ENCODE measurements at places on chromosomes 2 and 18.

DNA sequence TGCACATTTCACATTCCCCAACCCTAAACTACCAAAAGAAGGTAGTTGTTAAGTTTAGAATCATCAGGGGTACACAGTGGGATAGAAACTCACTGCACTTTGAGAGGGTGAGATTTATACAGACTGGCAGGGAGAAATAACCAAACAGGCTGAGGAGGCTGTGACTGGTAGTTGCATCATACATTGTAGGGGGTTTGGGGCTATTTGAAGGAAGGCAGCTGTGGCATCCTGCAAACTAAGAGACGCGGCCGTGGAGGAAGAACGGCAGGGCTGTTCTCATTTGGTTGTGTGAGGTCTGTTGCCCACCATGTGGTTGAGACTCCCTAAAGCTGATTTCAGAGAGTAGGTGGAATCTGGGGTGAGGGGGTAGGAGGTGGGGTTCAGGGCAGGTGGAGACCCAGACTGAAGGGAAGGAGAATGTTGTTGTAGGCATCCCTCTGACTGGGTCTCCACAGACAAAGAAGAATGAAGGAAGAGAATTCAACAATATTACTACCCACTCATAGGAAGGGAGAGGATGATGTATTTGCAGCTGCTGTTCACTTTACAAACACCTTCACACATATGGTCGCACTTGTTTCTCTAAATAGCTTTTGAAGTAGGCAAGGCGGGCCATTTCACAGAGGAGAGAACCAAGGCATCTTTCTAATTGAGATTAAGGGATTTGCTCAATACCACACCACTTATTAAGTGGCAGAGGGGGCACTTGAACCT, 170.9 kb upstream of the SIX2 start:
- DNase-seq: no peak

DNA sequence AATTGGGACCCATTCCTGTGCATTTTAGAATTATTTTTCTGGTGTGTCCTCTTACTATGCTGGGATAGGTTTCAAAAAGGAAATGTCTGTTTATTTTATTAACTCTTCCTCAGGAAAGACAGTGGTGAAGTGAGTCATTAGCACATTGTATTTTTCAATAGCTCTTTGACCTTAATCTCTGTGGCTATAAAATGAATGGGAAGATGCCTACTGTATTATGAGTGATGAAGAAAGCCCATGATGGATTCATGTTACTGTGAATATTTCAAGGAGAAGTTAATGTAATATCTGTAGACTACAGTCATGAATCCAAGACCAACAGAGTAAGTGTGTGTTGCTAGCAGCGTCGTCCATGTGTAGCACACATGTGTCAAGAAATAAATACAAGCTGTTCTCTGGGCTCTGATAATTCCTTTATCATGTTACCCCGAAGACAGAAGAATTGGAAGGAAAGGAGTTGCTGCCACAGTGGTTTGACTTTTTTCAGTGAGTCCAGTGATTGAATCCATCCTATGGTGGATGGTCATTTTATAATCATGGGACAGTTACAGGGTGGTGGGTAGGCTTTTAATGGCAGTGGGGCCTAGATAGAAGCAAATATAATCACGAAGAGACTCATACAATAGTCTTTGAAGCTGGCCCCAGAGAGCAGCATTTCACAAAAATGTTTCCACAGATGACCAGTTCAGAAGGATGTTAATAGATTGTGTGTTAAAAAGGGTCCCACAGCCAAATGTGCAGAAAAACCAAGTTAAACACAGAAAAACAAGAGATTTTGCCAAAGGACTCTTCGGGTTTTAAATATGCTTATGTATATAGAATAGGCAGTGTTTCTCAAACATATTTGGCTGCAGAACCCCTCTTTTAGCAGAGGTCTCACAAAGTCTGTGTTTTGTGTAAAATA, 239.7 kb upstream of the RASGRP3 start:
- no peak for DNase-seq

DNA sequence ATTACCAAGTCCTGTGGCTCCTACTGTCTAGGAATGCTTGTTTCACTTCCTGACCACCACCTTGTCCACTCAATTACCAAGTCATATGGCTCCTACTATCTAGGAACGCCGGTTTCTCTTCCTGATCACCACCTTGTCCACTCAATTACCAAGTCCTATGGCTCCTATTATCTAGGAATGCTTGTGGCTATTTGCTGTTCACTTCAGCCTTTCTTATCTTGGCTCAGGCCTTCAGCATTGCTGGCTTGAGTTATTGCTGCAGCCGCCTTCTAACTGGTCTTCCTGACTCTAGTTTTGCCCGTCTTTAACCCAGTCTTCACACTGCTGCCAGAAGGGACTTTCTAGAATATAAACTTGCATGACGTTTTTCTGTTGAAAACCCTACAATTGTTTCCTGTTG, 82.5 kb upstream of the GAREM1 start:
- no peak for DNase-seq

GRCh38 chr2:232310121-232310520, 68.4 kb upstream of the ALPP start:
- no peak for DNase-seq

- DNase-seq: no peak
Observed at GRCh38 chr2:157986761-157987160, 110.6 kb upstream of the ACVR1 start.

DNA sequence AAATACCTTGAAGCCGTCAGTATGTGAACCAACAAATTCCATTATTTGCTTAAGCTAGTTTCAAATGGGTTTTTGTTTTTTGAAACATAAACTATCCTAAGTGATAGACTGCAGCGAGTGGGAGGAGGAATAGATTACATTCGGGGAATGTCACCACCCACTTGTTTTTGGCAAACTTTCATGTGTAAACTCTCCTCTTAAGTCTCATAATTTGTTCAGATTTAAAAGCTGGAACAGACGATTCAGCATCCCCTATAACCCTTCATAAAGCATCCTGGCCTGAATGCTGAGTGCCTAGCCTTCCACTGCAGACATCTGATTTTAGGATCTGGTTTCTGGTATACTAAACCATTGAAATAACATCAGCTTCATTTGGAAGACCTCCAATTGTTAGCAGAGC, 51.0 kb downstream of the CPO start:
- DNase-seq: no peak

DNA sequence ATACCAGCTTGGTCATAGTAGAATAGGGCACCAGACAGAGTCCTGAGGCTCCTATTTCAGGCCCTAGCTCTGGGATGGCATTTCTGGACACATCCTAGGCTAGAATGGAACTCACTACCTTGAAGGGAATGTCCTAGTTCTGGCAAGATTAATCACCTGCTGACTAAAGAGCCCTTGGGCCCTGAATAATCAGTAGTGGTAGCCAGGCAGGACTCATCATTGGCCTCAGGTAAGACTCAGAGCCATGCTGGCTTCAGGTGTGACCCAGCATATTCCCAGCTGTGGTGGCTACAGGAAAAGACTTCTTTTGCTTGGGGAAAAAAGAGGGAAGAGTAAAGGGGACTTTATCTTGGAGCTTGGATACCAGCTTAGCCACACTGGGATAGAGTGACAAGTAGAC, 131.0 kb upstream of the SRD5A2 start:
- no peak for DNase-seq

- no peak for DNase-seq
Observed at GRCh38 chr2:209076151-209076550, 347.7 kb upstream of the MAP2 start.

- DNase-seq: no peak
Observed at GRCh38 chr2:231918501-231919330, 7.5 kb downstream of the NPPC start.

- no peak for DNase-seq
Observed at GRCh38 chr2:45575881-45576280, 35.2 kb downstream of the SRBD1 start.

DNA sequence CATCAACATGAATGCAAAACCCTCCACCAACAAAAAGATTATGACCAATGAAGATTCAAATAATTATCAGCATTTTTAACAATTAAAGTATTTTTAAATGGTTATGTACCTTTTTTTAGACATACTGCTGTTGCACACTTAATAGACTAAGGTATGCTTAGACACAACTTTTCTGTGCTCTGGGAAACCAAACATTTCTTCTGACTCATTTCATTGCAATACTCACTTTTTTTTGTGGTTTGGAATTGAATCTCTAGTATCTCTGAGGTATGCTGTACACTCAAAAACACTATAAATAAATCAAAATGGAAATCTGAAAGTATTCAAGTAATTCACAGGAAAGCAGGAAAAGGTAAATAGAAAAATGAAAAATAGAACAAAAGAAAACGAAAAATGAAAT, 247.9 kb upstream of the POU3F3 start:
- DNase-seq: no peak

DNA sequence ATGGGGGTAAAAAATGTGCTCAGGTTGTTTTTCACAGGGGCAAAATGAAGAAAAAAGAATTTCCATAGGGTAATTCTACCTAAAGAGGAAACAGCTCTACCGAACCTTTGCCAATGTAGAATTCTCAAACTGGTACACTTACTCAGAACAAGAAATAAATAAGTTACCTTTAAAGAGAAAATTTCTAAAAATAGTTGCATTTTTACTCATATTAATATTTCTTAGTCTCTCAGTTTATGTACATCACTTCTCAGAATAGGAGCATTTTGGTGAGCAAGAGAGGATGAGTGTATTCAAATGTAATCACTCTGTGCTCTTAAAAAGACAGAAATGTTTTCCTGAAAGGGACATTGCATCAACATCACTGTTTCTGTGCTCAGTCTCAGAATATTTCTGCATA, 574.7 kb upstream of the SLC8A1 start:
- DNase-seq: no peak

DNA sequence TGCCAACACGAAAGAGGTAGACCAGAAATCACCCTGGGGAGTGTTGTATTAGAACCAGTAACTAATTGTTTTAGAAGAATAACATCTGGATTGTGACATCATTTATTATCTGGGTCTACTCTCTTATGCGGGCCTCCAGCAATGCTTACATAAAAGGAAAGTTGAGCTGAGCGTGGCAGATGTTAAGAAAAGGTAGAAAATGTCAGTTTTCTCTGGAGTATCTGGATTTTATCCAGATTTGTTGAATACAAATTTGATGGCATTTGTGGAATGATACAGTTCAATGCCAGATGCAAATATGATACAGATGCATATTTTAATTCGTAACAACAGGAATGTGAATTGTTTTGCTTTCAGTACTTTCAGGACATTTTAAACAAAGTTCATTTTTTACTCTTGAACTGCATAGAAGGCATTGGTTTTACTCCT, 90.3 kb downstream of the PRPF40A start:
- DNase-seq: no peak

DNA sequence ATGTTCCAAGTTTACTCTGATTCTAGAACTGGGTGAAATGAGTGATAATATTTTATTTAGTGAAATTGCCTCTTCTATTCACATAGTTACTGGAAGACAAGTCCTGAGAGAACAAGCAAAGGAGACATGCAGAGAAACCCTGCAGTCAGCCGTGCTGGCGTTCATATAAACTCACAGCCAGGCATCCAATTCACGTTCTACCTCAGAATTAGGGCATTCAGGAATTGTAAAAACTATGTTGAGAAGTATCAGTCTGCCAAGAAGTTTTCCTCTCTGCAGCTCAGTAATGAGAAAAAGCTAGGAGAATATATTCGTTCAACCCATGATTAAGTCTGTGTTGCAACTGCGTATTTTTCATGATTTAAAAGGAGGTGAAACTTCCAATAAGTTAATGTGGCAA, 156.2 kb upstream of the DSEL start:
- no peak for DNase-seq

GRCh38 chr18:75142677-75143076, 66.3 kb downstream of the PTGR3 start:
- DNase-seq: no peak

DNA sequence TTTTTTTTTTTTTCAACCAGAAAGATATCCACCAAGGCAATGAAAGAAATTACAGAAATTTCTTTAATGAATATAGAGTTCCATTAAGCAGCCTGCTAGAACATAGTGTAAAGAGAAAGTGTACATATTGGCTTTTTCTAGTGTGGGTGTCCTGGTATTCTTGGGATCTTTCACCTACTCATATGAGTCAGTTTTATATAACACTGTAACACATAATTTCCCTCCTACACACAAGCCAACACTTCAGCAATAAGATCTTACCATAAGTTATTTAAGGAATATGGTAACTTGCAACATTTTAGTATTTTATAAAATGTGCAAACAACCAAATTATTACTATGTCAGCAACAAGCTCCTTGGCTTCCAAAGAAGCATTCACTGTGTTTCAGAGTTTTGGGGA, 59.9 kb downstream of the ZRANB3 start:
- no peak for DNase-seq

- no peak for DNase-seq
Observed at GRCh38 chr2:200439981-200440380, 69.9 kb downstream of the KCTD18 start.

DNA sequence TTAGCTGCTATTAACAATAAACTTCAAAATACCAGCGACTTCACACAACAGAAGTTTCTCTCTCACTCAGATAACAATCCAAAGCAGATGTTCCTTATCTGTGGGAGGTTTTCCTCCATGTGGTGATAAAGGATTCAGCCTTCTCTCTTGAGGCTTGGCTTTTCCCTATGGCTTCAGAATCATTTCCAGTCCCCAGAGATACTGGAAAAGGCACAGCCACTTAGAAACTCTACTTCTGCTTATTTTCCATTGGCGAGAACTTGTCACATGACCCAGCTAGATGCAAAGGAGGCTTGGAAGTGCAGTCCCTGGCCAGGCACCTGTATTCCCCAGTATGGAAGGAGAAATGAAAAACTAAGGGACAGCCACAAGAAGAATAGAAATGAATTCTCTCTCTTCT, 344.8 kb downstream of the MTX2 start:
- DNase-seq: no peak

DNA sequence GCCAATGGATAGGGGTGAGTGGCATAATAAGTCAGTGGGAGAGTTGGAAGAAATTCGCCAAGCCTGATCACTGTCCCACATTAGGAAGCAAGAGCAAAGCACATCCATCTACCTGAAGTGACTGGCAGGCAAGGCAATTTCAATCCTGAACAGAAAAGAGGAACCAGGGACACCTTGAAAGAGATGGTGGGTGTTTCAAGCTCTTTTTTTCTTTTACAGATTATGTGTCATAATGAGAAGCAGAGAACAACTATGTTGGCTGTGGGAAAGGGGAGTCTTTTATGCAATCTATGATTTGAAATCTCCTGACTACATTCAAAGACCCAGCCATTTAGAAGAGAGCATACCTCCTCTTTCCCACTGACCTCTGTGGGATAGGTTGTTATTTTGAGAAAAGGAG, 63.5 kb downstream of the TGIF1 start:
- no peak for DNase-seq

- no peak for DNase-seq
Observed at GRCh38 chr2:209534228-209534627, 110.4 kb downstream of the MAP2 start.
